ENCODE measurements at places on chromosomes 16 and 17.

DNA sequence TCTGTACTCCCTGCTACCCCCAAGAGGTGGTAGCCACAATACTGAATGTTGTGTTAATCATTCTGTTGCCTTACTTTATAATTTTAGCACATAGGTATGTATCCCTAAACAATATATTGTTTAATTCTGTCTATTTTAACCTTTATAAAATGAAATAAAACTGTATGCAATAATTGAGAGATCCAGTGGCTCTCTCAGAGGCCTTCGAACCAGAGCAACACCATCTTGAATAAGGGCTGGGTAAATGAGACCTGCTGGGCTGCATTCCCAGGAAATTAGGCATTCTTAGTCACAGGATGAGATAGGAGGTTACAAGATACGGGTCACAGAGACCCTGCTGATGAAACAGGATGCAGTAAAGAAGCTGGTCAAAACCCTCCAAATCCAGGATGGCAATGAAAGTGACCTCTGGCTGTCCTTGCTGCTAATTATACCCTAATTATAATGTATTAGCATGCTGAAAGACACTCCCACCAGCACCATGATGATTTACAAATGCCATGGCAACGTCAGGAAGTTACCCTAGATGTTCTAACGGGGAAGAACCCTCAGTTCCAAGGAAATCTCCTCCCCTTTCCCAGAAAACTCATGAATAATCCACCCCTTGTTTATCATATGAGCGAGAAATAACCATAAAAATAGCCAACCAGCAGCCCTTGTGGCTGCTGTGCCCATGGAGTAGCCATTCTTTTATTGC lies 2.0 kb upstream of the CANT1 start:
- no peak overlapping the region for H3K27ac ChIP-seq
- no peak for DNase-seq
- no peak overlapping the region for H3K4me3 ChIP-seq
- H3K4me1 ChIP-seq: peaks cover 32% of the 10 kb centered on the region

- peaks cover 7% of the 10 kb centered on the region for H3K4me1 ChIP-seq
- H3K27ac ChIP-seq: no peak overlapping the region
- no peak overlapping the region for H3K4me3 ChIP-seq
- no peaks in the 10 kb centered on the region for H3K27me3 ChIP-seq
- DNase-seq: no peak
- peaks cover 52% of the 10 kb centered on the region for H3K36me3 ChIP-seq
Measured at GRCh38 chr17:37614391-37614790, 5.2 kb upstream of the SYNRG start.

DNA sequence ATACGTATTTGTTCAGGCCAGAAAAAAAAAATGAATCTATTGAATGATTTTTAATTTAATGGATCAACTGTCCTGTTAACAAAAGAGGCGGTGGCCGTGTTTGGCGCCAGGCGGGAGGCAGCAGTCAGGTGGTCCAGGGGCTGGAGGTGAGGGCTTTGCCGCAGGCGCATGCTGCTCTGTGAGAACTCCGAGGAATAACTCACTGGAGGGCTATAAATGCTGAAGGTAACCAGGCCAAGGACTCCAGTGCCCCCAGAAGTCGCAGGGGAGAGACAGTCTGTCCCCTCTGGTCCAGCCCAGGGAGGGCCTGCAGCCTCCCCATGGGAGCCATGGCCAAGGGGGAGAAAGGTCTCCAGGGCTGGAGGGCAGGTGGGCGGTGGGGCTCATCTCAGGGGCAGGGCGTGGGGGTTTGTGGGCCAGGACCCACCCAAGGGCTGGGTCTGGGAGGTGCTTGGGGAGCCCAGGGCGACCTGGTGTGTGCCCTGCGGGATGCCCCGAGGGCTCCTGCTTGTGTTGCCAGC lies 7.1 kb upstream of the BAHCC1 start:
- no peaks in the 10 kb centered on the region for H3K36me3 ChIP-seq
- H3K27me3 ChIP-seq: peaks cover 26% of the 10 kb centered on the region
- H3K4me3 ChIP-seq: no peak overlapping the region
- peaks cover 42% of the 10 kb centered on the region for H3K4me1 ChIP-seq

GRCh38 chr17:153851-154250 lies 16.5 kb downstream of the SCGB1C2 start:
- no peaks in the 10 kb centered on the region for H3K27me3 ChIP-seq
- no peaks in the 10 kb centered on the region for H3K36me3 ChIP-seq
- no peaks in the 10 kb centered on the region for H3K4me1 ChIP-seq
- DNase-seq: no peak
- no peak overlapping the region for H3K27ac ChIP-seq

GRCh38 chr16:74699666-74700065 lies 996 bp downstream of the MLKL start:
- peaks cover 25% of the 10 kb centered on the region for H3K4me1 ChIP-seq
- peak overlapping the region; percentile 81 for H3K27ac ChIP-seq
- DNase-seq: no peak

DNA sequence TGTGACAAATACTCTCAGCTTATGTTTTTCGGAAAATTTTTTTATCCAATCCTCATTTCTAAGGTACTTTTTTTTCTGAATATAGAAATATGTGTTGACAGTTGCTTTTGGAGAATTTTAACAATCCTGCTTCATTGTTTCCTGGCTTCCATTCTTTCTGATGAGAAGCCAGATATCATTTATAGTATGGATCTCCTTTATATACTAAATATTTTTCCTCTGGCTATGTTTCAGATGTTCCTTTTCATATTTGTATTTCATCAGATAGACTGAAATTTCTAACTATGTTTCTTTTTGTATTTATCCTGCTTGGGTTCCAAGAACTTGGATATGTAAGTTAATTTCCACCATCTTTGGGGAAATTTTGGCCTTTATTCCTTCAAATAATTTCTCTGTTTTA lies 138.9 kb upstream of the CDH11 start:
- DNase-seq: no peak
- no peak overlapping the region for H3K27ac ChIP-seq
- H3K4me1 ChIP-seq: no peaks in the 10 kb centered on the region
- no peak overlapping the region for H3K4me3 ChIP-seq

GRCh38 chr16:52456368-52456767 lies 90.6 kb downstream of the TOX3 start:
- no peak overlapping the region for H3K4me3 ChIP-seq
- no peaks in the 10 kb centered on the region for H3K4me1 ChIP-seq
- no peaks in the 10 kb centered on the region for H3K27me3 ChIP-seq
- H3K36me3 ChIP-seq: no peaks in the 10 kb centered on the region
- no peak for DNase-seq
- no peak overlapping the region for H3K27ac ChIP-seq

DNA sequence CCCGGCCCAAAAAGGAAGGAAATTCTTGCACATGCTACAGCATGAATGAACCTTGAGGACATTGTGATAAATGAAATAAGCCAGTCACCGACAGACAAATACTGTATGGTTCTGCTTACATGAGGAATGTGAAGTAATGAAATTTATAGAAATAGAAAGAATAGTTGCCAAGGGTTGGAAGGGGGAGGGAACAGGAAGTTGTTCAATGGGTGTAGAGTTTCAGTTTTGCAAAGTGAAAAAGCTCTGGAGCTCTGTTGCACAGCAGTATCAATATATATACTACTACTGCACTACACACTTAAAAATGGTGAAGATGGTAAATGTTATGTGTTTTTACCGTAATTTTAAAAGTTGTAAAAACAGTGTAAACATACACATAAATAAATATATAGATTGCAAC lies 43.7 kb downstream of the PKD1L3 start:
- no peaks in the 10 kb centered on the region for H3K27me3 ChIP-seq
- no peak for DNase-seq
- no peaks in the 10 kb centered on the region for H3K36me3 ChIP-seq
- peaks cover 3% of the 10 kb centered on the region for H3K4me1 ChIP-seq

DNA sequence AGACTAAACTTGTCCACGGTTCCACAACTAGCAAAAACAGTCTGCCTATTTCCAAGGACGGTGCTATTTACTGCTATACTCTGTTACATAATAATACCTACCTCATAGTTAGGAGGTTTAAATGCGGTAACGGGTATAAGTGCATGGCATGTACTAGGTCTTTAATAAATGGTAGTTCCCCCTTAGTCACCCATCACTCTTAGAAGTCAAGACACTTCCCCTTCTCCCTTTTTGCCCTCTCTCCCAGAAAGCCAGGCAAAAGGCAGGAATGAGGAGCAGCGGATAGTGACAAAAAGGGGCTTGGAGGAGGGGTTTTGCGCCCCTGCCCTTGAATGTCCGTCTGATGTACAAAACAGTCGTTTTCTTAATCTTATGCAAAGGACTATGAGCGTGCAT lies 1.1 kb upstream of the LSM12 start:
- no peak for DNase-seq
- peaks cover 5% of the 10 kb centered on the region for H3K36me3 ChIP-seq
- H3K27me3 ChIP-seq: no peaks in the 10 kb centered on the region
- no peak overlapping the region for H3K4me3 ChIP-seq
- peak overlapping the region; percentile 4 for H3K27ac ChIP-seq

GRCh38 chr16:74729783-74730683 lies 29.4 kb upstream of the MLKL start:
- H3K27ac ChIP-seq: no peak overlapping the region
- H3K4me3 ChIP-seq: no peak overlapping the region
- H3K36me3 ChIP-seq: no peaks in the 10 kb centered on the region
- H3K27me3 ChIP-seq: no peaks in the 10 kb centered on the region
- no peak for DNase-seq
- H3K4me1 ChIP-seq: peaks cover 11% of the 10 kb centered on the region

DNA sequence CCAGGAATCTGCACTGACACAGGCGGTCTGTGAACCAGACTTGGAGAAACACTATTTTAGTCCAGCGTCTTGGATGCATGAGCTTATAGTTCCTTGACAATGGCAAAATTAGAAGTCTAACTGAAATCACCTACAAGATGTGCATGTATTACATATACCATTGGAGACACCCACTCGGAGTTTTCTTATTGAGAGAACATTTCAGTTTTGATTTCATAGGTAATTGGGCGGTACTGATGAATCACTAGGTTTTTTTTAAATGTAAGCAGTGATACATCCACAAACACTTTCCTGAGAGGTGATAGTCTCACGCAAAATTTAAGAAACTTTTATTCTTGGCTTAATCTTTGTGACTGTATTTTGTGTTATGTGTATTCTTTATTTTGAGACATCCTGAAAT lies 69.8 kb downstream of the PRKCA start:
- DNase-seq: no peak
- H3K36me3 ChIP-seq: no peaks in the 10 kb centered on the region
- no peaks in the 10 kb centered on the region for H3K27me3 ChIP-seq
- peaks cover 7% of the 10 kb centered on the region for H3K4me1 ChIP-seq

DNA sequence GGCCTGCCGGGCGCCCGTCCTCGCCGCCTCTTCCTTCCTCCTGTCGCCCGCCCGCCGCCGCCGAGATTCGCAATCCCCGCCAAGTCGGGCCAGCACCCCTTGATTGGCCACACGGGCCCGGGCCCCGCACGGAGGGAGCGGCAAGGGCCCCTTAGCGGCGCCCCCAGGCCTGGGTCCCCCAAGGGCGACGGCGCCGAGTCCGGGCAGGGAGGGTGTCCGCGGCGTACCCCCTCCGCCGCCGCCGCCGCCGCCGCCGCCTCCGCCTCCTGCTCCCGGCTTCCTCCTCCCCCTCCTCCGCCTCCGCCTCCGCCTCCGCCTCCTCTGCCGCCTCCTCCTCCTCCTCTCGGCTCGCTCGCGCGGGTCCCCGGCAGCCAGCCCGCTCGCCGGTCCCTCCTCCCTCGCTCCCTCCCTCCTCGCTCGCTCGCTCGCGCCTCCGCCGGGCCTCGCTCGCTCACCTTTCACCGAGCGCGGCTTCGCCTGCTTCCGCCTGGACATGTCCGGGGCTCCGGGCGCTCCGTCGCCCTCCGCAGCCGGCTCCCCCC lies 561 bp downstream of the ZNF423 start:
- H3K4me1 ChIP-seq: peaks cover 31% of the 10 kb centered on the region
- DNase-seq: peak; percentile 38

DNA sequence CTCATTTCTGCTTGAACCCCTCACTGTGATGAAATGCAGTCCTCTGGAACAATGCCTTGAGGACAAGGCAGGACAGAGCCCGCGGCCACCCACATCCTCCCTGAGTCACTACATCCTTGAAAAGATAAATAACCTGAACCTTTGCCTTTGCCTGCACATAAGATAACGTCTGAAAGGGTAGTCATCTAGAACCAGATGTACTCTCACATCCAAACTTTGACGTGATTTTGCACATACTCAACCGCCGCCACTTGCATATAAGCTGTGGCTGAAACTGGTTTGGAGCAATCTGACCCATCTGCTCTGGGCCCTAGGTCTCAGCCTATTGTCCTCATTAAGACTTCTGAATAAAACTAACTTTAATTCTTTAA lies 252.1 kb downstream of the PHKB start:
- H3K4me3 ChIP-seq: no peak overlapping the region
- no peaks in the 10 kb centered on the region for H3K27me3 ChIP-seq
- H3K27ac ChIP-seq: no peak overlapping the region
- no peaks in the 10 kb centered on the region for H3K36me3 ChIP-seq
- no peak for DNase-seq
- no peaks in the 10 kb centered on the region for H3K4me1 ChIP-seq

All from natural killer cell (primary cell).